ENCODE measurements at places on chromosomes 12 and 14.

DNA sequence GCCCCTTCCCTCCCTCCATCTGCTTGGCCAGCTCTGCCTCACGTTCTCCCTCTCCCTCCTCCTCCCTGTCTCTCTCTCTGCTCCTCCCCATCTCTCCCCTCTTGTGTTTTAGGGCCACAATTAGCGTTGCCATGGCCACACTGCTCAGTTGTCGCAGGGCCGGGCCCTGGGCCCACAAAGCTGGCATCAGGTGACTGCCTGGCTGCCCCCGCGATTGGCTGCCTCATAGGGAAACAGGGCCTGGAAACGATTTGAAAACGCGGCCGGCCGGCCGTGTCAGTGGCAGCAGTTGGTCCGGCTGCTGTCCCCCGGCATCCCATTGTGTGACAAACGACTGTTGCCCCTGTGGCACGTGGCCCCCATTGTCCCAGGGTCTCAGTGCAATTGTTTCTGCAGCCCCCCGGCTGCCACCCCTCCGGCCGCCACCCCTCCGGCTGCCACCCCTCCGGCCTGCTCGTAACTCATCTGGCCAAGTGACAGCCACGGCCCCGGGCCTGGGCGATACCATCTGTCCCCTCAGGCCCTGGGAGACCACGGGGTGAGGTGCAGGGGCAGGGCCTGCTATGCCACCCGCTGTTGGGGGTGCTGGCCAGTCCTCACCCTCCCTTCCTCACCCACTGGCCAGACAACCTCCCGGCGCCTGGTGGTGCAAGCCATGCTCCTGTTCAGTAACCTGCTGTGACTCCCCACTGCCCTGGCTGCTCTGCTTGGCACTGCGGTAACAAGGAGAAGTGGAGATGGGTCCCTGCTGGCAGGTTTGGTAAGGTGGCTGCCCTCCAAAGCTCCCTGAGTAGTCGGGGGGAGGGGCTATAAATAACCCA lies 17.4 kb downstream of the FOXN4 start:
- no peak for DNase-seq

DNA sequence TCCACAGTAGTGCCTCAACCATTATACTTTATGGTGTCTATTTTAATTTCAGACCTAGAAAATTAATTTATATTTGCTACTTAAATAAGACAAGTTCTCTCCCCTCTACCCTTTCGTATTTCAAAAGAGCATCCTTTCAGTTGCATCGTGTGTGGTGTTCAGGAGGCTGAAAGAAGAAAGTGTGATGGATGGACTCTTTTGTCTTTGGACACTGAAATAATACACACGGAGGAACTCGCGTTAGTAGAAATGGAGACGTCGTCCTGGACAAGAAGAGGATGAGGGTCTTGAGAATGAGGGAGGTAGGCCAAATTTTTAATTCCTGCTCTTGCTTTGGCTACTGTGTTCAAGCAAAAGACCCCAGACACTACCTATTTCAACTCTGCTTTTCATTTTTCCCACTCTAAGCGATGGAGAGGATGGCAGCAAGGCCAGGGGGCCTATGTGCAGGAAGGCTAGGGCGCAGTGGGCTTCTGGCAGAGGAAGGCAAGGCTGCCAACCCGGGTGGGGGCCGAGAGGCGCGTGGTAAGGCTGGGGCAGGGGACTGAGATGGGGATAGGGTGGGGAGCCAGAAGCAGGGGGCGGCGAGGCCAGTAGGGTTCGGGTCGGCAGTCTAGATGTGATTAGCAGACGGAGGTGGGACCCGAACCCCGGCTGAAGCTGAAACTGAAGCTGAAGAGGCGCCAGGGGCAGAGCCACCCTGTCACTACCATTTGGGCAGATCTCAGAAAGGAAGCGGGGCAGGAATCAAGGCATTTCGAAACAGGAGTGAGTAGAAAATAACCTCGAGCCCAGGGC lies 722 bp downstream of the TMED8 start:
- peak; percentile 1 for DNase-seq

DNA sequence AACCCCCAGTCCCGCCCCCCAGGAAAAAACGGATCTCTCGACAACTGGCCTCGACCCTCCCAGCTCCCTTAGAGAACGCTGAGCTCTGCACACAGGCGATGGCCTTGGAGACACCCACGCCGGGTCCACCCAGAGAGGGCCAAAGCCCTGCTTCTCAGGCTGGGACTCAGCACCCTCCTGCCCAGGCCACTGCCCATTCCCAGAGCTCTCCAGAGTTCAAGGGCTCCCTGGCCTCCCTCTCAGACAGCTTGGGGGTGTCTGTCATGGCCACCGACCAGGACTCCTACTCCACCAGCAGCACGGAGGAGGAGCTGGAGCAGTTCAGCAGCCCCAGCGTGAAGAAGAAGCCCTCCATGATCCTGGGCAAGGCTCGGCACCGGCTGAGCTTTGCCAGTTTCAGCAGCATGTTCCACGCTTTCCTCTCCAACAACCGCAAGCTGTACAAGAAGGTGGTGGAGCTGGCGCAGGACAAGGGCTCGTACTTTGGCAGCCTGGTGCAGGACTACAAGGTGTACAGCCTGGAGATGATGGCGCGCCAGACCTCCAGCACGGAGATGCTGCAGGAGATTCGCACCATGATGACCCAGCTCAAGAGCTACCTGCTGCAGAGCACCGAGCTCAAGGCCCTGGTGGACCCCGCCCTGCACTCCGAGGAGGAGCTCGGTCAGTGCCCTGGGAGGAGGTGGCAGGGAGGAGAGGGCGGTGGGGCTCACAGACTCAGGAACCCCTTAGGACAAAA lies 95.8 kb downstream of the LGMN start:
- DNase-seq = no peak

- DNase-seq = no peak
These were observed 1717.7 kb upstream of the SEL1L start for GRCh38 chr14:83251402-83251801.

DNA sequence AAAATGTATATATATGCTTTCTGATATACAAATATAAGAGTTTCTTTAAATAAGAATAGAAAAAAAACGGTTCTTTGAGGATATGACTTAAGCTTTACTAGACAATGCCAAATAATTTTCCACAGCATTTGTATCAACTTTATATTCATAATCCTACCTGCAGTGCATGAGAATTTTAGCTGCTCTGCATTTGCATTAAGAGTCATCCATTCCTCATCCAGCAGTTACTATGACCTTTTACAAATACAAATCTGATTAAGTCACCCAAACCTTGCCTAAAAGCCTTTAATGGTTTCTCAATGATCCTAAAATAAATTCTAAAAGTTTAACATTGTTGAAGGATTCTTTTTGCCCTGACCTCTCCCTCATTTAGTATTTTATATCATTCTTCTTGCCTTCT lies 116.5 kb downstream of the MGAT4C start:
- no peak for DNase-seq

GRCh38 chr12:48454667-48455066 lies 17.7 kb upstream of the ANP32D start:
- no peak for DNase-seq

DNA sequence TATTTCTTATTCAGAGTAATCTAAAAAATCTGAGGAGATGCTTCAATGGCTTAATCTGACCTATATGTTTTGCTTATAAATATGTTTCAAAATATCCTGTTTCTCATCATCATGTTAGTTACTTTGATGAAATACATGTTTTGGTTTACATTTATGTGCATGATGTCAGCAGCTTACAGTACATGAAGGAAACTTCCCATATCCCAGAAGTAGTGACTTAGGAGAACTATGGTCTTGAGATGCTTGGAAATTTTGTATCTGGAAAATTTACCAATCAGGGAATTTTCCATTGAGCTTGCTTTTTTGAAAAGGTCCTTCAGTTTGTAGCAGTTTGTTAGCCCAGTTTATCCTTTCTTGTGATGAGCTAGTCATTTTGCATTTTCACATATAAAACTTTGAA lies 73.3 kb downstream of the RASSF8 start:
- DNase-seq = no peak

DNA sequence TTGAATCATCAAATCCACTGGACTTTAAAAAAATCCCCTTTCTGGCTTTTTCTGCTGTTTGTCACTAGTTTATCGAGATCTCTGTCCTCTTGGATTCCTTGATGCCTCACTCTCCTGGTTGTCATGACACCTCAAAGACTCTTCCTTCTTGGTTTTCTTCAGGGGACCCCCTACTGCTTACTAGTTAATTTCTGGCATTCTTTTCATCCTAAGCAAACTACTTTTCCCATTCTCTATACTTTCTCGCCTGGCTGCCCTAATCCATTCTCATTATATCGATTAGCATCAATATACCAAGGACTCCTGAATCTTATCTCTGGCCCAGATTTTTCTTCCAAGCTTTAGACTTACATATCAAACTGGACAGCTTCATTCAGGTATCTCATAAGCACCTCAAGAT lies 98.6 kb downstream of the NEDD1 start:
- DNase-seq = no peak

GRCh38 chr14:91095178-91095577 lies 18.7 kb upstream of the DGLUCY start:
- no peak for DNase-seq

- DNase-seq = no peak
These were observed 599 bp upstream of the TRHDE start for GRCh38 chr12:72271451-72272090.

GRCh38 chr12:6868211-6869048 lies 1.1 kb downstream of the TPI1 start:
- DNase-seq = no peak

DNA sequence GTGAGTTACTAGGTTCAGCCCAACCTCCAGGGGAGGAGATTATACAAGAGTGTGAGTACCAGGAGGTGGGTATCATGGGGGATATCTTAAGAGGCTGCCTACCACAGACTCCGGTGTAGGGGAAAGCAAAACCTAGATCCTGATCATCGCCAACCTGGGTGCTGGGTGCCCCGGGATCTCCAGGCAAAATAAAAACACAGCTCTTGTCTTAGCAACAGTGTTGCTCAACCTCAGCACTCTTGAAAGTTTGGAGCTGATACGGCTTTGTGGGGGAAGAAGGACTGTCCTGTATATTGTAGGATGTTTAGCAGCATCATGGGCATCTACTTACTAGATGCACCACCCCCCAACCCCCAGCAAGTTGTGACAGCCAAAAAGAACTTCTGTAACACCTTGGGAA lies 74.5 kb downstream of the CCDC60 start:
- DNase-seq = no peak

DNA sequence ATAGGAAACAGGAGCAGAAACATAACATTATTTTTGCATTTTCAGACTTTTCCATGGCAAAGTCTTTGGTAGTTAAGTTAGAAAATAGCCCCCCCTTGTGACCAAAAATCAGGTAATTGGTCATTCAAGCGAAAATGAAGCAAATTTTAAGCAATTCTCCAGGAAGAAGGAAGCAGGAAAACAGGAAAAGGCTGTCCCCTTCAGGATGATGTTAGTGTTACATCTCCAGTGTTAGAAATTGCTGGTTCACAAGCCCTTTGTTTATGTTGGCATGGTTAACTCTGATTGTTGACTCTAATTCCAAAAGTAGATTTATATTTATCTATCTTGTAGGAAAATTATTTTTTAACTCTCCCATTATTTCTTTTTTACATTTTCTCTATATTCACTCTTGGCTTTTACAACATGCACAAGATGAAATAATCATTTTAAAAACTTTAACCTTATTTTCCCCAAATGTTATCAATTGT lies 18.8 kb upstream of the GAS2L3 start:
- DNase-seq = no peak

- DNase-seq = no peak
These were observed 66.5 kb downstream of the C2CD5 start for GRCh38 chr12:22477894-22478287.

DNA sequence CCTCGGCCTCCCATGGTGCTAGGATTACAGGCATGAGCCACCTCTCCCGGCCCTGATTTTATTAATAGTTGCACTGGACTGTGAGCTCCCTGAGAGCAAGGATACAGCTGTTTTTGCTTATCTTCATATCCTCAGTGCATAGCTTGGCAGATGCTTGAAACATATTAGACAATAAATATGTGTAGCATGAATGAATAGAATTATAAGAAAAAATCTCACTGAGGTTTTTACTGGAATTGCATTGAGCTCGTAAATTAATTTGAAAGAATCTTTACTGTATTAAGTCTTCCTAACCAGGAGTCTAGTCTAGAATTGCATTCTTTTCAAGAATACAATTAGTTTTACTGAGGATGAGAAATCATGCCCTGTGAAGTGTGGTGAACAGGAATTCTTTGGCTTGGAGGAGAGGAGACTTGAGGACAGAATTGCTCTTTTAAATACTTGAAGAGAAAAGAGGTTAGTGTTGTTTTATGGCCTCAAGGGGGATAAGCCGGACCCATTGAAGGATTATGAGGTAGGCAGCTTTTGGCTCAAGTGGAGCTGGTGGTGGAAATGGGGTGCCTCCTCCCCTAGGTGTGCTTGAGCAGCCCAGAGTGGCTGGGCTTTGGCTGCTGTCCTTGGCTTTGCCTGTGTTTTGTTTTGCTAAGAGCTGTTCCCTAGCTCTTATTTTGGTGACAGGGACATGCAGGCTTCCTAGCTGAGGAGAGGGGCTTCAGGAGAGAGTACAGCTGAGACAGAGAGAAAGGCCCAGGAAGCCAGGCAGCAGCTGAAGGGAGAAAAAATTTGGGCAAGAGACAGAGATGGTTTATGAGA lies 34.0 kb downstream of the PLEKHD1 start:
- no peak for DNase-seq

All from stimulated activated CD4-positive, alpha-beta T cell treated with anti-CD3 and anti-CD28 coated beads, Interleukin-15, amount 100 ng/mL, for 1 hour (primary cell).